Muscle of back (tissue), 13 donors: ENCODE measurements at places on chromosomes 2 and 18. TPM values are rescaled to one million over a fixed set of nuclear protein-coding genes. Genes with fewer than 3 reads are reported as not detected.
A peak's percentile ranks its signal among the peaks of the same experiment; 100 is the strongest.

The PNPT1 gene
- polyA plus RNA-seq: 17.7 TPM

The CPLX4 gene
- polyA plus RNA-seq: not detected

The UGT1A3 gene
- not detected for polyA plus RNA-seq

The CRYGC gene
- not detected for polyA plus RNA-seq

The MRO gene
- 0.50 TPM for polyA plus RNA-seq

The ACADL gene
- 11.8 TPM for polyA plus RNA-seq

The SRBD1 gene
- 14.0 TPM for polyA plus RNA-seq

The CXCR1 gene
- polyA plus RNA-seq: 0.07 TPM

The SERPINB11 gene
- not detected for polyA plus RNA-seq

The FAP gene
- polyA plus RNA-seq: 66.9 TPM

The FBXO15 gene
- polyA plus RNA-seq: 0.72 TPM

DNA sequence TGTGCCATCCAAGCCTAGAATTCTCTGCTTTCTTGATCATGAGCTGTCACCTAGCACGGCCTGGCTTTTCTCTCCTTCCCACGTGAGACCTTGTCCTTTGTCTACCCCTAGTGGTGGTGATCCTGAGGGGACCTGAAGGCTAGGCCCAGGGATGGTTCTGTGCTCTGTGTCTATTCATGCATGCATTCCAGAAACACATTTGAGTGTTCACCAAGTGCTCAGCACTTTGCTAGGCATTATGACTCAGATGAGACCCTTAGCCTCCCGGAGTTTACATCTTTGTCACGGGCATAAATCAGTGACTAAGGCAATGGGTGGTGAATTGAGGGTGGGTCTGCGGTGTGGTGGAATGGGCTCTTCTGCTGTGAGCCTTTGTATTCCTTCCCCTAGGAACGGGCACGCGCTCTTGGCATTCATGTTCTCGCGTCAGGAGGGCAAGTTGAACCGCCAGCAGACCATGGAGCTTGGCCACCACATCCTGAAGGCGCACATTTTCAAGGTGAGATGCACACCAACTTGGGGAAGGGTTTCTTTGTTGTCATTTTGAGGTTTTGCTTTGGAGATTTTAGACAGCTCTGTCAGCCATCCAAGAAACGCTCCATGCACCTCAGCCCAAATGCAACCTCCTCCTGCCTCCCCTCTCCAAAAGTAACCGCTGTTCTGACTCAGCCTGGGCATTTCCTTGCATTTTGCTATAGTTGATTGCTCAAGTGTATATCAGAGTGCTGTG, 100.9 kb downstream of the WDSUB1 start:
- DNase-seq: peak; percentile 38

DNA sequence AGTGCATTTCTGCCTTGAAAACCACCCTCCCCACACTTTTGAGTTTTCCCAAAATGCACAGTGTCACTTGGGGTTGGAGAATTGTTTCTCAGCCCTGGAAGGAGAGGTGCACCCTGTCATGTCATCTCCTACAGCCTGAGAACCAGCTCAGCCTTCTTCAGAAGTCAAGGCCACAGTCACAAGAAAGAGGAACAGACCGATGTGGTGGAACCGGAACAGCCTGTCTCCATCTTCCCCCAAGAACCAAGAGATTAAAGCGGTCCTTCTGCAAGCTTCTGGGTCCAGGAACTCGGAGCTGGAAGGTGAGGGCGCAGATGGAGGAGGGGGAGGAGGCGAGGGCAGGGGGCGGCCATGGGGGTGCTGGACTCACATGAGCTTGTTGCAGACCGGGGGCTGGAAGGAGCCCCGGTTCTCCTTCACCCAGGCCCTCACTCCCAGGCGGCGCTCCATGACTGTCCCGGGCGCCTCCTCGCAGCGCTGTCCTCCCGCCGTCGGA, 248 bp downstream of the HAAO start:
- DNase-seq: no peak

DNA sequence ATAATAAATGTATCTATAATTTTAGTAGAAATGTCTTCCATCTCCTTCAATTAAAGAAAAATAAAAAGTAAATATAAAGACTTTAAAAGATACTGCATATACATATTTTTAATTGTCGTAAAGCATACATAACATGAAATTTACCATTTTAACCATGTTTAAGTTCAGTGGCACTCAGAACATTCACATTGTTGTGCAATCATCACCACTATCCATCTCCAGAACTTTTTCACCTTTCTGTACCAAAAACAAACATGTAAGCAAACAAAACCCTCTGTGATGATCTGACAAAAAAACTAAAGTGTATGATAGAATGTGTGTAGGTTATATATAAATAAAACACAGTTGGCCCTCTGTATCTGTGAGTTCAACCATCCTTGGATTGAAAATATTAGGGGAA, 13.4 kb upstream of the DCTN1 start:
- DNase-seq: no peak

DNA sequence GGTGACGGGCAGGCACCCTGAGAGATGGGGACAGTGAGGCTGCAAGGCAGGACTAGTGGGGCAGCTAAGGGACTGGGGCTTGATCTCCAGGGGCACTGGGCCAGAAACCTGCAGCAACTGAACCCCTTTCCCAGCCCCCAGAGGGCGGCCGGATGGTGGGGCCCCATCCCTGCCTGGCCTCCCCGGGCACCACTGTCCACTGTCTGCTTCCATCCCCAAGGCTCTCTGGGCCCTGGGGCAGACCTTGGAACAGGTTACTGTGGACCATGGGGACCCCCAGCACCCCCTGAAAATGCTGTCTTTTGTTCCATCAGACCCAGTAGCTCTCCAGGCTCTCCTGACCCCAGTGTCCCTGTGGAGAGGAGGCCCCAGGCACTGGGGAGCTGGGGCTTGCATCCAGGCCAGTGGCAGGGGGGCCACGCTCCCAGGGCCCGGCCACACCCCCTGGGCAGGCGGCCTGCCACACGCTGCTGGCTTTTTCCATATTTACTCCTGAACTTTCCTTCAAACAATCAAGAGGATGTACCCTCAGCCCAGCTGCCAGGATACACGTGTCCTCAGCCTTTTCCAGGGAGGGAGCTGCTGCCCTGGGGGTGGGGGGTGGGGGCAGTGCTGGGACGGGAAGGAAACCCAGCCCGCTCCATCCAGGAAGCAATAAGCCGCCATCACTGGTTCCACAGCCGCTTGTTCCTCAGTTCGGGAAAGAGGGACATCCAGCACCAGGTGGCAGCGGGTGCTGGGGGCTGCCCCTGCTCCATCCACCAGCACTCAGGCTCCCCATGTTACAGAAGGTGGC, 102.3 kb upstream of the ODC1 start:
- DNase-seq: peak; percentile 43

- no peak for DNase-seq
Observed at GRCh38 chr2:159907909-159908308, 109.9 kb upstream of the CD302 start.

DNA sequence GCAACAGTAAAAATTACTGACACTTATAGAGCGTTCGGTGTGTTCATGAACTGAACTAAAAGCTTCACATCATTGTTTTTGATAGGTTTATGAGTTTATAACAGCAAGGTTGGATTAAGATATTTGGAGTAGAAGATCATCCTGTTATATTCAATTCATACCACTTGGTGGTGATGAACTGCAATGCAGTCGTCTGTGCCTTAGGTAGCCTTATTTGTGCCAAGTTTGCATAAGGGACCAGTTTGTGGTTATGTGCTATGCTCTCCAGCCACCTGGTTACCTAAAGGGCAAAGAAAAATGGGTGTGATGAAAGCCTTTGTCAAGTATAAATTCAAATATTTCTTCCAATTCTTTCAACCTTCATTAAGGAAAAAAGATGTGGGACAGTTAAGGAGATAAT, 150.9 kb upstream of the KCNH7 start:
- DNase-seq: no peak

DNA sequence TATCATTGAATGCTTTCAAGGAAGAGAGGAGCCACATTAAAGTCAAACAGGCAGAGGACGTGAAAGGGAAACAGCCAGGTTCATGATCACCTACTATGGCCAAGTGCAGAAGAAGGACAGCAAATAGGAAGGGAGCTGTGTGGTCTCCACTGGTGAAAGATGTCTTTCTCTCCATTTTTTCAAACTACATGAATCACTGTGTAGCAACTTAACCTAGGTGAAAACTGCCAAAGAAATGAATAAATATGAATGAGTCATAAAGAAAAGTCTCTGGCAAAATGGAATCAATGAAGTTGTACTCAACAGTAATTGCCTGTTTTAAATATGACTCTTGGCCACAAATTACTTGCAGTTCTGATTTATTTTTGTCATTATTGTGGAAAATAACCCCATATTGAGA, 452.6 kb upstream of the PKDCC start:
- DNase-seq: no peak

GRCh38 chr18:25289001-25289631, 62.9 kb downstream of the ZNF521 start:
- peak; percentile 93 for DNase-seq

DNA sequence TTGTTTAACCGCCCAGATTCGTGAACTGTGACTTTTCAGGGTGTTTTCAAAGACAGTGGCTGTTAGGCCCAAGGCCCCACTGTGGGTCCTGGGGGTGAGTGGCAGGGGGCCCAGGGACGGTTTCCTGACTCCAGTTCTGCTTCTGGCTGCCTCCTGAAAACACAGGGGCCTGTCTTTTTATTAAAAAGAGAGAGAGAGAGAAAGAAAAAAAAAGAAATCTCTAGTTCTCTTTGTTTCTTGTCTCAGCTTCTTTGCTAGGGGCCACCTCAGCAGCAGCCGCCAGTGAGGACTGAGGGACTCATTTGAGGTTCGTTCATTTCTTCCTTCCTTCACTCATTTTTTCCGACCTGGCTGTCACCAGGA, 15.4 kb upstream of the E2F6 start:
- DNase-seq: no peak

DNA sequence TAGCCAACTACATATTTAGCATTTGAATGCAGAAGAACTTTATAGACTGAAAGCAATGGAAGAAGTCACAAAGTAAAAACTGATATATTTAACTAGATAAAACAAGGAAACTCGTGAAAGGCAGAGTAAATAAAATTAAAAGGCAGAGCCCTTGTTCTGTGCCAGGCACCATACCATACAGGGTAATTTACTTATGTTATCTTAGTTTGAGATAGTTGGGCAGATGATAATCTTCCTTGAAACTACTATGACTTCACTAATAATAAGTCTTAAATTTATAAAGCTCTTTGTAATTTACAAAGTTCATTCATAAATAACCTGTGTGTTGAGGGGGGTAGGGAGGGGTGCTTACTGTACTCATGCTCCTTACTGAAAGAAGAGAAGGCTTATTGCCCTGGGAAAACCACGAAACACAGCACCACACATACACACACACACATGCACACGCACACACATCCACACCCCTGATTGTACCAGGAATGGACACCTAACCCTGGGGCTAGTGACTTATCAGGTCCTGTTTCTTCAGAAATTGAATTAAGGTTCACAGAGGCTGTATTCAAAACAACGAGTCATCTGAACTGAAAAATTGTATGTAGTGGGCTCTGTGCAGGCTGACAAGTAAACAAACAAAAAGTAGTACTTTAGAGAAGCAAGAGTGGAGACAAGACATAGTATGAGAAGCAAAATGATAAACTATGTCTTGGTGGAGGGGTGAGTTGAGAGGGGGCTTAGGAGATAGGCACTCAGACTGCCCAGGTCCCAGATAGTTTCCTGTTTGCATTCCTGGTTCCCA, 38.1 kb downstream of the AGFG1 start:
- no peak for DNase-seq

- no peak for DNase-seq
Observed at GRCh38 chr2:41736105-41736567, 311.7 kb upstream of the PKDCC start.

DNA sequence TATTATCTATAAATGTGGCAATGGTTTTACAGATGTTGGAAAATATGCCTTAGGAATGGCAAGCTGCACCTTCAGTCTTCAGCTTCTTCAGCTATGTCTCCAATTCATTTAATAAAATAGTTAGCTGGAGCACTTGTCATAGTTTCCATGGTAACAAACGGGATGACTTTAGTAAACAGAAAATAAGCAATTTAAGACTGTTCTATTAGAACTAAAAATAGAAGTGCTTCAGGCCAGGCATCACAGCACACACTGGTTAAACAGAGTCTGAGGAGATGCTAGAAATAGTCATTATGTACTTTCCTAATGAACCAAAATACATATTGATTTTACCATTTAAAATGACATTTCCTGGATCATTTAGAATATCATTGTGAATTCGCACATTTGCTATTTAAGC, 195.0 kb downstream of the GCA start:
- no peak for DNase-seq

GRCh38 chr2:67828066-67828465, 234.7 kb downstream of the C1D start:
- DNase-seq: no peak

DNA sequence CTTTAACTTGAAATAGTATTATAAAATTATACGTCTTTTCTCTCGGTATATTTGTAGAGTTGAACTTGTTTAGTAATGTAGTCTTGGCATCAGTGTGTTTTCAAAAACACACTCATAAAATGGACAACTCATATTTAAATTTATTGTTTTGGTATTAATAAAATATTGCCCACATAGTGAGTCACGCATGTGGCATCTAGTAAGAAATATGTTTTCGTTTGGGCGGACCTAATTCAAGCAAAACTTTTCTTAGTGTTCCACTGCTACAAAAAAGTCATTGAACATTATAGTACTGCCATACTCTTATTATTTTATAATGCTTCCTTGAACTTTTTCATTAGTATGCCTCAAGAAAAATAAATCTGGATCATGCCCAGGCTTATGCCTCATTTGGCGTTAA, 31.1 kb upstream of the FAM237A start:
- DNase-seq: no peak

DNA sequence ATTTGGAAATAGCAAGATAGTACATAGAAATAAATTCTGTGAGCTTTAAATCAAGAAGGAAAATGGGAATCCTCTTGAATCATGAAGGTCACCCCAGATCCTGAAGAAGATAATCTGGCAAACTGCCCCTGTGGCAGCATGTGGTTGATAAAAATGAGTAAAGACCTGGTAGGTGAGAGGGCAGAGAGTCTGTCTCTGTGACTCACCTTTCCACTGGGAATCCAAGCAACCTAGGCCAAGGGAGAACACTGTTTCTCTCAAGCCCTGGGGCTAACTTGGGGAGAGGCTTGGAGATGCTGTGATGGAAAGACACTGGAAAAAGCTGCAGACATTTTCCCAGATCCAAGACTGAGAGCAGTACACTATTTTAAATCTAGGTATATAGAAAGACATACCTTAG, 185.8 kb upstream of the CNTNAP5 start:
- DNase-seq: no peak

DNA sequence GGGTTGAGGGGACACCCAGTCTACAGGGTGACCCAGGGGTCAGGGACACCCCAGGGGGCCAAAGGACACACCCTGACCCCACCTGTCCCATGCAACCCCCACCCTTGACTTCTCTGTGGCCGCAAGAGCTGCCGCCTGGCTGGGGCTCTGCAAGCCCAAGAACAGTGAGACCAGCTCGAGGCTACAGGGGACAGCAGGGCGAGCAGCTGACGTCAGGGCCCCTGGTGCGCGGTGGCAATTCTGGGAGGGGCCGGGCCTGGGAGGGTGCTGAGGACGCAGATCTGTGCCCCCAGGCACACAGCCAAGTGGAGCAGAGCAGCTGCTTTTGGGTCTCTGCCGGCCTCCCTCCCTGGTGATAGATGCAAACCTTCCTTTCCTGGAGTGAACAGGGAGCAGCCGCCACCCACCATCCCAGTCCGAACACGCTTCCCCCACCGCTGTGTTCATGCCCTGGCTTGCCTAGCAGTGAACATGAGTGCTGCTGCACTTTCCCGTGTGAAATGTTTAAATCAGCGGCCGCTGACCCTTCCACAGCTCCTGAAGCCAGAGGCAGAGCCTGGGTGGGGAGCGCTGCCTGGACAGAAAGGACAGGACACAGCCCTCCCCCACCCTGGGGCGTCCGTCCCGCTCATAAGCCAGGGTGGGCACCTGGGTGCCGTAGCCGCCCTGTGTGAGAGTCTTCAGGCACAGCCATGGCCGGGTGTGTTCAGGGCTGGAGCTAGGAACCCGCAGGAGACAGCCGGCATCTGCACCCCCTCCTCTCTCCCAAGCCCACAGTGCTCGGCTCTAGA, 46.9 kb downstream of the SLC66A2 start:
- peak; percentile 26 for DNase-seq
